ENCODE measurements at places on chromosomes 7 and 10.

DNA sequence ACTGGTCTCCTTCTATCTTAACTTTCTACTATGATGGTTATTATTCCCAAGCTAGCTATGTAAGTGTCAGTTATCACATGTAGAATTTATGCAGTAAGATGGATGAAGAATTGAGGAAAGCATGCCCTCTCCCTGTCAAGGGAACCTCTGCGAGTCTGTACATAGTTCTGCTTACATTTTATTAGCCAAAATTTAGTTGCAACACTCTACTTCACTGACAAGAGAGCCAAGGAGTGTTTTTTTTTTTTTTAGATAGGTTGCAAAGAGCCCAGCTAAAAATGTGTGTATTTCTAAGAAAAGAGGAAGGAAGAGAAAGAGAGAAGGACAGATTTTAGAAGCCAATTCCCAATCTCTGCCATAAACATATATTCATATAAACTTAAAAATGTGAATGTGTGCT lies 357.7 kb upstream of the LRRN3 start:
- DNase-seq: no peak

- DNase-seq: no peak
Observed at GRCh38 chr10:32141018-32141807, 85.0 kb upstream of the KIF5B start.

GRCh38 chr7:36764929-36765328 lies 40.6 kb upstream of the AOAH start:
- no peak for DNase-seq

GRCh38 chr7:106326594-106327537 lies 42.1 kb upstream of the NAMPT start:
- no peak for DNase-seq

DNA sequence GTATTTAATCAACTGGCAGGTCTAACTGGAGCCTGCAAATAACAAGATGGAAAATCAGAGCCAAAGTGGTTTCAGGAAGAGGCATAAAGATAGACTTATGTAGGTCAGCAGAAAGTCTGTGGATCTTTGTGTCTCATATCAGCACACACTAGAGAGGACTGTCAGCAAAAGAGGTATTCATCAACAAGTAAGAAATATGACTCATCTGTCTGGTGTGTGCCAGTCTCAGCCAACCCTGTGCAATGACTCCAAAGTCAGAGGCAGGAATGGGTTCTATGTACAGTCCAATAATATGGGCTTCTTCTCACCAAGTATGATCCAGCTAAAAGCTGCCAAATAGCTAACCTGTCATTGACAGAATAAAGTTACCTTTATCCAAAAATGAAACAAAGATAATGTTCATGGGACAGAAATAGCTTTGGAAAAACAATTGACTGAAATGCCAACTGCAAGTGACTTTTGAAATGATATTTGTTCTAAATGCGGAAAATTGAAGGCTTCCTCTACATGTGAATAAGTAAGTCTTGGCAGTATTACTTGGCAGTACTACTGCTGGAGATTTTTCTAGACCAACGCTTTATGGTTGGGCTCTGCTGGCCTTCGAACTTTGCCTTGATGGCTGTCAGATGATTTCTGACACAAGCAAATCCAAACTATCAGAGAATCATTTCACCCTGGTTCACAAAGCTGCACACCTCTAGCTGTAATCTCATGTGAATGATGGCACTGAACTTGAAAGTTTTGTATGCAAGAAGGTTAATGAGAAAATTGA lies 272.3 kb upstream of the SEMA3C start:
- no peak for DNase-seq

DNA sequence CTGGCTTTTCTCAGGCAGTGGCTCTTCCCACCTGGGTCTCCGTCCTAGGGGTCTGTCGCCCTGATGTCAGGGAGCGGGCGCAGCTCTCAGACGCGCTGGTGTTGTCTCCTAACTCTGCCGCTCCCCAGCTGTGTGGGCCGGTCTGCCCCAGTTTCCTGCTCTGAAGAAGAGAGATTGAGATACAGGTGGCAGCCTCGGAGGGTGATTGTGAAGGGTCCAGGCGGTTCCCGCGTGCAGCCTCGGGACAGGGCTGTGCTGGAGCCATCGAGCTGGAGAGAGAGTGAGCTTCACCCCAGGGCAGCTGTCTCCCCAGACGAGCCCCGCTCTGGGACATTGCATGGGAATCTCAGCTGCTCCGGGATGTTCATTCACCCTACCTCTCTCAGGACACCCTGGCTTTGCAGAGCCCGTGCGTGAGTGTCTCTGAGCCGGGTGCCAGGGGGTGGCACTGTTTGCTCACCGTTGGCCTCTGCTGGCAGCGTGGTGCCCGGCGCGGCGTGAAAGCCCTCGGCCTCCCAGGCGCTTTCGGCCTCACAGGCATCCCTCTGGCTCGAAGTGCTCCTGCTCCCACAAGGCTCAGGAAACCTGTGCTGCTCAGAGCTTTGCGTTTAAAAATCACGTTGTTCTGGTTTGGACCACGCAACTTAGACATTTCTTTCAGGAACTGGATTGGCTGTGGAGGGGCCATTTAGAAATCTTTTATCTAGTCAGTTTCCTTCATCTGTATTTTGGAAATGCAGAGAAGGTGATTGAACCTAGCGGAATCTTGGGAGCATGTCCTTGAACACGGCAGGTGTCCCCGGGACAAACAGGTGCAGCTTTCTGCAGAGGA lies 33.8 kb upstream of the ZFAND2A start:
- DNase-seq: no peak

- no peak for DNase-seq
Observed at GRCh38 chr7:104096683-104097082, 107.2 kb upstream of the RELN start.

DNA sequence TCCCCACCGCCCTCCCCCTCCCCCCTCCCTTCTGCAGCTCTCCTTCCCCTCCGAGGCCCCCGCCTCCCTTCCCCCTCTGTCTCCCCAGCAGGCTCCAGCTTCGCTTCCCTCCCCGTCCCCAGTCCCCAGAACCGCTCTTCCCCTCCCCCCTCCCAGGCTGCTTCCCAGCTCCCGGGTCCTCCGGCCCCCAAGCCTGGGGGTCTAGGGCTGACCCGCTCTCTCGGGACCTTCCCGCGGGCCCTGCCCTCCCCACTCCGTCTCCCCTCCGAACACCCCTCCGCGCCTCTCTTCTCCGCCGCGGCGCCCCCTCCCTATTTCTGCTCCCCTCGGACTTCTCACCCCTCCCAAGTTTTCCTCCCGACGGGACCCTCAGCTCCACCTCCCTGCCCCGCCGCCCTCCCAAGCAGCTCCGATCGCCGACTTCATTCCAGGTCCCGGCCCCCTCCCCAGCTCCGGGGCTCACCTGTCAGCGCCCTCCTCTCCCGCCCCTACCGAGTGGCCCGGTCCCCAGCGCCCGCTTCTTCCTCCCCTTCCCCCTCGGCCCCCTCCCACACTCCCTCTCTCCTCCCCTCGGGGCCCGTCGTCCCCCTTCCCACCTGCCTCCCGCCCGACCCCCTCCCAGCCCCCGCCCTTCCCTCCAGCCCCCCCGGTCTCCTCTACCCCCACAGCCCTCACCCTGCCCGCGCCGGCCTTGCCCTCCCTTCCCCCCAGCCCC lies 990 bp downstream of the ZNF467 start:
- DNase-seq: no peak

- no peak for DNase-seq
Observed at GRCh38 chr10:98445200-98445812, 1.4 kb downstream of the HPS1 start.

DNA sequence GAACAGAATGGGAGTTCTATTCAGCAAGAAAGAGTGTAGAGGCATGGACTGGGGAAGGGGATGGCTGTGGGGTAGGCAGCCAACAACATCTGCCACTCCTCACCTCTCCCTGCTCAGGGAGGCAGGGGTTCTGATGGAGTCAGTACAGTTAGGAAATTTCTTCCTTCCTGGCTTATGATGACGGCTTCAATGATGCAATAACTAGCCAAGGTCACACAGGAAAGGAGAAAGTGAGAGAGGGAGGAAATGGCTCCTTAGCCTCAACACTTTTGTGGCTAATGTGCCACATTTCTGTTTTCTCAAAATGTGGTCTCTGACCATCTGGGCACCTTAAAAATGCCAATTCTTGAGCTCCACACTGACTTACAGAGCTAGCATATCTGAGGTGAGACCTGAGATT lies 79.3 kb upstream of the PDZD8 start:
- no peak for DNase-seq

- no peak for DNase-seq
Observed at GRCh38 chr10:50605951-50606270, 17.8 kb downstream of the SGMS1 start.

GRCh38 chr7:47549397-47549796 lies 32.5 kb downstream of the TNS3 start:
- no peak for DNase-seq

DNA sequence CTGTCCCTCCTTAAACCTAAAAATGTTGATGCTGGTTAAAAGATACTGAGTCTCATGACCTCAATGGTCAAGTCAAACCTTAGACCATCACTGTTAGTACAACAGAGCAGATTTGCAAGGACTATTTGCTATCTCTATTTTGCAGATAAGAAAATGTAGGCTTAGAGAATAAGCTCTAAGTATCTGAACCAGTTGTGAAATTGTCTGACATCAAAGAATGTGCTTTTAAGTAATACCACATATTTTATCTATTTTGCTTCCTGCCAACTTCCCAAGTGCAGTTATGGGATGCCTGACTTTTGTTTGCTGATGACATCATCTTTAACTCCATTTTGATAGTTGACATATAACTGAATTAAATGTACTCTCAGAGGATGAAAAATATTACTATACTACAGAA lies 83.6 kb upstream of the TMEM106B start:
- DNase-seq: no peak

GRCh38 chr7:125775317-125775716 lies 845.7 kb upstream of the POT1 start:
- DNase-seq: no peak

- no peak for DNase-seq
Observed at GRCh38 chr7:156192921-156193320, 380.7 kb upstream of the SHH start.

- DNase-seq: no peak
Observed at GRCh38 chr7:36180121-36180520, 27.1 kb downstream of the EEPD1 start.

- DNase-seq: no peak
Observed at GRCh38 chr7:131896165-131896863, 339.9 kb upstream of the PODXL start.

- DNase-seq: no peak
Observed at GRCh38 chr10:9781666-9782065, 1236.0 kb upstream of the CELF2 start.

DNA sequence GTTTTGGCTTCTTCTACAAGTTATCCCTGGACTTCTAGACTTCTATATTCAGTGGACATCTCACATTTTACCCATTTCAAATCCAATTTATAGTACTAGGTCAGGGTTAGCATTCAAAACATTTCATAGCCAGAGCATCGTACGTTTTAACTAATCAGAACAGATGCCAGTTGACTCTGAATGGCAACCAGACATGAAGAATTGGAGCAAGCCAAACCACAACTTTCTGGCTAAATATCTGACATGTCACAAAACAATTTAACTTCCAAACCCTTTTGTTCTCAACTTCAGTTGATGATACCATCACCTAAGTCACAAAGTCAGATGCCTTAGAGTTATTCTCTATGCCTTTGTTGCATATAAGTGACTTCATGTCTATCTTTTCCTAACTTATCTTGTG lies 1105.7 kb downstream of the XPNPEP1 start:
- DNase-seq: no peak

DNA sequence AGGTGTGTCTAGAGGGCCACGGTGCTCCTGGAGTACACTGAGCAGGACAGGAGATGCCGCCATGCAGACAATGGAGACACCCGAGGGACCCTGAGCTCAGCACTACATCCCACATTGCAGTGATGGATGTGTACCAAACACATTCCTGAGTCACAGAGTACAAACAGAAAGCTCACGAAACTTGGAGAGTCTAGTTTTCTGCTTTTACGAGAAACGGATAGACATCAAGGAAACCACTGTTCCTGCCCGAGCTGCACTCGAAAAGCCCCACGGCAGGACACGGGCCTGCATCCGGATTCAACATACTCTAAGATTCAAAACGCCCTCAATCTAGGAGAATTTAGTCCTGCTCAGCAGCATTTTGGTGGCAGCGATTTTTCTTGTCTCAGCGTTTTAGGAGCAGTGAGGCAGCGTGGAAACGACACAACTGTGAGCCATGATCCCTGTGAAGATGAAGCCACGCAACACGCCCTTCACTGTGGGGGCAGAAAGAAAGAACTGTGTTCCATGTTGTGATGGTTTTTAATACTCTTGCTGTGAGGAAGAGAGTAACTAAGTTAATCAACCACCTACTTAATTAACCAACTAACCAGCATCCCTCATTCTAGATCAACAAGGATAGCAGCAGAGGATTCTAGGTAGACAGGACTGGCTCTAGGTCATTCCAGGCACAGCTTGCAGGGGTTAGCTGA lies 3.2 kb downstream of the TNS3 start:
- no peak for DNase-seq

GRCh38 chr7:28587211-28587610 lies 174.9 kb downstream of the CREB5 start:
- no peak for DNase-seq

GRCh38 chr10:20744821-20745220 lies 152.3 kb downstream of the NEBL start:
- DNase-seq: no peak

DNA sequence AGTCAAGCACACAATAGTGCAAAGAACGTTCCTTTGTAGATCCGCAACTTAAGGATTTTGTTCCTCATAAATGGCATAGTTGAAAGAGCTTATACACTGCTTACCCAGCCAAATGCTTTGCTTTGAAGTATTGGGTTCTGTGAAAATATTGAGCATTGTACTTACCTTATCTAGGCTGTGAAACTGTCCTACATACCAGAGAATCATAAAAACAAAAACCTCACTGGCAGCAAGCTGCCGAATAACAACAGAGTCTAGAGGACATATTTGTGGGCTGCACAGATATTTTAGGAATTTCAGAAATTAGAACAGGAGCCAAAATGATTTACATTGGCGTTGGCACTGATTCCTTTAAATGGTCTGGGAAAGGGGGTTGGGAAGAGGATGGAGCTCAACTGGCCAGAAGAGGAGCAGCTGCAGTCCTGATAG lies 174.8 kb downstream of the RTKN2 start:
- no peak for DNase-seq

DNA sequence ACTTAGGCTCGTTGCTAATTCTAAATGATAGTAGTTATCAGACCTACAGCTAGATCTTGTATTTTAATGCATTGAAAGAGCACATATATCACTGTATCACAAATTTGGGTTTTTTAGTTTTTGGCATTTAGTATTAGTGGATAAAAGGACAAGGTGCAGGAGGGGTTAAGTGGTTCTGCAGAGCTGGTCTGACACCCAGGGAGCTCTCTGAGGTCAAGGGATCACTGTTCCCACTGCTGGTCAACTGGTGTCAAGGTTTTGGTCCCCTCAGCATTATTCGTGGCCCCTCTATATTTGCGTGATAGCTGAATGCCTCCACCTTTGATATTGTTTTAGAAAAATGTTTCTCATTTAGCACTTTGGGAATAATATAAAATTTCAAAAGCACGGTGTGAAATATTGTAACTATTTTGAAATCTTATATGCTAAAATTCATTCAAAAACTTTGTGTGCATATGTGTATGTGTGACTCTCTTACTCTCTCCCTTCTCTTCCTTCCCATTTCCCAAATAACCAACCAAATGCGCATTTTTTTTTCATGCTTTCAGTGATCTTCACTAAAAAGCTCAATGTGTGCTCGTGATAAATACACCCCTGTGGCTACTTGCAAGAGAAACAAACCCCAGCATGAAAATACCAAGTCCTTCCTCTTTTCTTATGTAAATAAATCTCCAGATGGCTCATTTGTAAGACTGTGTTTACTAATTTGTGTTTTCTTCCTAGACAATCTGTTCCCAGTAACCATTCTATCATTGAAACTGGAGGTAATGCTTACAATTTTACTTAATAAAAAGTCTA lies 309.2 kb downstream of the FGFR2 start:
- no peak for DNase-seq

- no peak for DNase-seq
Observed at GRCh38 chr10:132713421-132714095, 72.4 kb downstream of the NKX6-2 start.

Measured in stimulated activated CD8-positive, alpha-beta memory T cell treated with anti-CD3 and anti-CD28 coated beads, Interleukin-4, amount 100 ng/mL, for 24 hours (primary cell).